IMR-90 (cell line): ENCODE measurements at places on chromosomes 2 and 18. TPM values are rescaled to one million over a fixed set of nuclear protein-coding genes. Genes with fewer than 3 reads are reported as not detected.
A peak's percentile ranks its signal among the peaks of the same experiment; 100 is the strongest.

GRCh38 chr18:56240405-56240804, 398.0 kb downstream of the TXNL1 start:
- peak; percentile 97 for DNase-seq

DNA sequence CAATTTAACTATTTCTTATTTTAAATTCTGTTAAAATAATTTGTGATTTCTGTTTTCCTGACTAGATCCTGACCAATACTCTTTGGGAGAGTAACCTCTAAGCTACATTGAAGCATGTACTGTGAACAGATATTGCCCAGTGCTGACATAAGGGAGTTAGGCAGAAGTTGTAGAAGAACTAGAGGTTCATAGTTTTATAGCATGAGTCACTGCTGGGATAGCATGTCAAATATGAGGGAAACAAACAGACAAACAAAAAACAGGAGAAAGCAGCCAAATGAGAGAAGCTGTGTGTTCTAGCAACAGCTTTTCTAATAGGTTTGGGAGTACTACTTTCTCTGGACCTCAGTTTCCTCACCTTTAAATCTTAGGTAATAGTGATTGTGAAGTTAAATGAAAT, 72.4 kb downstream of the CERS6 start:
- peak; percentile 30 for DNase-seq

GRCh38 chr2:158184556-158185343, 83.1 kb downstream of the UPP2 start:
- no peak for DNase-seq

DNA sequence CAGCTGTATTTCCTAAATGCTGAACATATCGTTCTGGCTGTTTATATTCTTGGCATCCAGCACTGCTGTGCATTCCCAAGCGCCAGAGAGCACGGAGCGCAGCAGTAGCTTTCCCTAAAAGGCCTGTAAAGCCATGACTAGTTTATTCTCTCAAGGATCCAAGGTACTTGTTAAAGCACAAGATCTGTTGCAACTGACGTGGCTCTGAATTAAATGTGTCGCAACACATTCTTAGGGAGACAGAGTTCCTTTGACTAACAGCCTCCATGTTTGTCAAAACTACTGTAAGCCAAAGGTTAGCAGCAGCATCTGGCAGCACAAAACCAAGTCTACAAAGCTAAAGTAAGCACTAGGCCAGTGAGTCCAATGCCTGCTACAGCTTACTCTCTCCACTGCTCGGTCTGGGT, 188.6 kb upstream of the FN1 start:
- DNase-seq = peak; percentile 100

GRCh38 chr2:190023860-190024259, 38.7 kb downstream of the MSTN start:
- peak; percentile 49 for DNase-seq

- DNase-seq = no peak
Observed at GRCh38 chr2:74474899-74475298, 2.4 kb upstream of the MRPL53 start.

GRCh38 chr2:181264001-181264400, 193.2 kb upstream of the ITGA4 start:
- DNase-seq = no peak

GRCh38 chr2:74373985-74374384, 6.1 kb downstream of the DCTN1 start:
- DNase-seq = no peak

GRCh38 chr2:220296174-220296573, 668.7 kb downstream of the SLC4A3 start:
- DNase-seq = peak; percentile 27

GRCh38 chr18:35938158-35938557, 34.3 kb upstream of the RMP24 start:
- DNase-seq = peak; percentile 41

DNA sequence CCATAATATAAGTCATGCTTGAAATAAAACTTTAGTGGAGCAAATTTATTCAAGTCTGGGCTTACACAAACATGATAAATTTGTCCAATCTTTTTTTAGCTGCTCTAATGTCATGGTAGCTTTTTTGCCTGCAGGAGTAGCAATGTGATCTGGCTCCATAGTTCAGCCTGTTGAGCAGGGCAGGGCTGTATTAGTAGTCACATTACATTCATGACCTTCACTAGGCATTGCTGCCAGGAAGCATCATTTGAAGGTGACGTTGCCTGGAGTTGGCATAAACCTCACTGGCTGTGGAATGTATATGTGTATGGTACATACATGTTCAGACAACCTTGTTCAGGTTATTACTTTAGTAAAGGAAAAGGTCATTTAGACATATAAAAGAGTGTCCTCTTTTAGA, 76.6 kb downstream of the CCDC85A start:
- no peak for DNase-seq

DNA sequence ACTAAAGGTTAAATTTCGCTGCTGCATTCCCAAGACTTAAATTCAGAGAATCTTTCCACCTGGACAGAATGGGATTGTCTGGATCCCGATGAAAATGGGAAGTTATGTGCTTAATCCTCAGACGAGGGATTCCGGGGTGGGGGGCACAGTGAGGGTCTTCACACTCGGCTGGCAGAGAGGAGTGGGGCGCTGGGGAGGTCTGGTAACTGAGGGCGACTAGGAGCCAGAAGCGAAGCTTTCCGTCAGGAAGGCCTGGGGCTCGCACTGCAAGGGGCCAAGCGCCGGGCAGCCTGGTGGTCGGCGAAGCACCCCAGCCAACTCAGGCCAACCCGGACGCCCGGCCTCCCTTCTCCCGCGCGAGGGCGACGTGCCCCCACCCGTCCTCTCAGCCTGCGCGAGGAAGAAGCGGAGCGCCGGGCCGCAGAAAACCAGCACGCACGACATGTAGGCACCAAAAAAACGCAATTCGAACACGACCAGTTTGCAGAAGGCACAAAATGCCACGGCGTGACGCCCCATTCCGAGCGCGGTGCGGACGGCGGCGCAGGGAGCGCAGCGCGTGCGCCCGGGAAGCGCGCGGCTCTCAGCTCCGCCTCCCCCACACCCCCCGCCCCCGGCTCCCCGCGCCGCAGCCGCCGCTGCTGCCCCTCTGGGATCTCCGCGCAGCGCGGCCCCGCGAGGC, 188.1 kb downstream of the ZEB2 start:
- DNase-seq = no peak

DNA sequence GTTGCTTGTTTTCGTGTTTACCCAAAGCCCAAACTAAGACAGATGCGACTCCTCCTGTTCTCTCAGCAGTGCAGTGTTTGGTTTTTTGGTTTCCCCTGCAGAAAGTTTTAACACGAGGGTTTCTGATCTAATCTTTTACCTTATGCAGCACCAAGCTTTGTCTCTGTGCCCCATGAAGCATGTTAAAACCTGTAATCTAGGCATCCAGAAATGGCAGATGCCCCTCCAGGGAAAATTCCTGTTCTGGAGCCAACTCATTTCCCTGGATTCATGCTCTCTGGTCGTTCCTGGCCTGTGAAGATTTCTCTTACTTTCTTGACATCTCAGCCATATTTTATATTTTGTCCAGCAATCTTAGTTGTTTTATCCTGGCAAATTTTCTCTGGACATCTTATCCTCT, 91.5 kb downstream of the LTBP1 start:
- DNase-seq = no peak

GRCh38 chr2:12060886-12061285, 314.5 kb downstream of the LPIN1 start:
- no peak for DNase-seq

The ERBB4 gene
- total RNA-seq = not detected in 2 replicates

The GALNT5 gene
- 63.3 and 73.6 TPM in 2 replicates for total RNA-seq

The WNT6 gene
- total RNA-seq = not detected in 2 replicates

The CDK5R2 gene
- not detected in 2 replicates for total RNA-seq
